ENCODE measurements at places on chromosomes 4 and X.

DNA sequence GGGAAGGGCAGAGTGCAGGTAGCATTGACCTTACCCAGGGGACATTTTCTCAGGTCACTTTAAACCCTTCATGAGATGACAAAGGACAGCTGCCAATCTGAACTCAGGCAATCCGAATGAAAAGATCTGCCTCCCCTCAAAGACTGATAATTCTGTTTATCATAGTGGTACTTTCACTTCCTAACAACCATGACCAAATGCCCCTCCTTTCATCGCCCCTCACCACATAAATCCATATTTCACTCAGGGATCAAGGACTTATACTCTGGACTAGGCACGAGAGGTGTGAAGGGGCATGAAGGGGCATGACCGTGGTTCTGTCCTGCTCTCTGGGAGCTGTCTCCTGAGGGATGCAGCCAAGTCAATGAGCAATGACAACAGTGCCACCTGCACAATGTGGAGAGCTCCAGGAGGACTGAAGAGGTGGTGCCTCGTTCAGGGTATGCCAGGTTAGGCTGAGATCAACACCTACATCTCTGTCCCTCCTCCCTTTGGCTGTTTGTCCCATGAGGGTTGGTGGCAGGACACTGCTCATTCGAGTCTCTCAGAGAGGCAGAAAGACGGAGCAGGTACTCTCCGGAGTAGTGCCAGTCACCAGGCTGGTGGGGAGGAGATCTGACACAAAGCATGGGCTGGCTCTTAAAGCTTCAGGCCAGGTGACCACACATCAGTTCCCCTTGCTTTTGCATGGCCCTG lies 12.5 kb downstream of the HS3ST1 start:
- no peak for DNase-seq

DNA sequence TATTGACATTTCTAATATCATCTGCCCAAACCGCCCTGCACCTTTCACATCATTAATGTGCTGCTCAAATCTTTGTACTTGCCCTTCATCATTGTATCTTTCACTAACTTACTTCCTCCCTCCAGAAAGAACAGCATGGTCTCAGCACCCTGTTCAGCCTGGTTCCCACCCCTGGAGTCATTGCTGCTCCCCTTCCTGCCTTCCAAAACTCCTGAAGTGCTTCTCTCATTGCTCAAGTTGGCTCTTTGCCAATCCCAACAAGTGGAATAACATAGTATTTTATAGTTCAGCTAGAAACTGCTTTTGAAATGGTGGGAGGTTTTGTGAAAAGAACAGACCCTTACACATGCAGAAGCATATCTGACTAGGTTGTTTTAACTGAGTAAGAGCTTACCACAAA lies 14.0 kb upstream of the TTC29 start:
- no peak for DNase-seq

- DNase-seq = no peak
Measured at GRCh38 chr4:102563000-102563399, 61.8 kb downstream of the NFKB1 start.

- no peak for DNase-seq
Measured at GRCh38 chrX:56618323-56618722, 54.9 kb downstream of the UBQLN2 start.
